ENCODE measurements at places on chromosomes 7 and 10.

DNA sequence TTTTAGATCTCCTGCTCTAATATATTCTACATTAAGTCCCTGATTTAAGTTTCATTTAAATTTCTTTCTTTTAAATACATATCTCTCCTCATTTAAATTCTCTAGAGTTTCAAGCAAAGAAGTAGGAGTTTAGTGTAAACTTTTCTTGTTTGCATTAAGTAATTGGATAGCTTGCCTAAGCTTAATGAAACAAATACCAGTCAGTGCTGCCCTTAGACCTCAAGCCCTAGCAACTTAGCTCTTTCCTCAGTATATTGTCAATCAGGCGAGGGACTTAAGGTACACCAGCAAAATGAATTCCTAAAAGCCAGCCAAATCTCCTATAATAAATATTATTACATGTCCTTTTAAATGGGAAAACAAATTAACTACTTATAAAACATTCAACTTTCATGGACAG, 101.5 kb downstream of the CHCHD3 start:
- no peak for DNase-seq

DNA sequence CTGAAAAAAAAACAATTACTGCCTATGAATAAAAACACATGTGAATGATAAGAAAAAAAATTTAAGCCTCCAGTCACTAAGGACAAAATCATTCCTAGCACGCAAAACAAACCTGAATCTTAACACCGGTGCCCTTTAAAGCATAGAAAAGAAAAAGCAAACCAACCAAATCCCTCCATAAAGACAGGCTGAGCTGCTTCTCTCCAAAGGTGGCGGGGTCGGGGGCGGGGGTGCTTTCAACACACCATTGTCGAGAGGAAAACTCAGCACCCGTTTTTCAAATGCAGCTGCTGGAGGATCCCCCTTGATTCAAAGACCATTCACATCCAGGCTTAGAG, 1.4 kb downstream of the ST8SIA6 start:
- no peak for DNase-seq

GRCh38 chr7:32360127-32360526, 130.1 kb downstream of the LSM5 start:
- DNase-seq: no peak

GRCh38 chr10:88110355-88110754, 246.9 kb downstream of the PTEN start:
- no peak for DNase-seq

DNA sequence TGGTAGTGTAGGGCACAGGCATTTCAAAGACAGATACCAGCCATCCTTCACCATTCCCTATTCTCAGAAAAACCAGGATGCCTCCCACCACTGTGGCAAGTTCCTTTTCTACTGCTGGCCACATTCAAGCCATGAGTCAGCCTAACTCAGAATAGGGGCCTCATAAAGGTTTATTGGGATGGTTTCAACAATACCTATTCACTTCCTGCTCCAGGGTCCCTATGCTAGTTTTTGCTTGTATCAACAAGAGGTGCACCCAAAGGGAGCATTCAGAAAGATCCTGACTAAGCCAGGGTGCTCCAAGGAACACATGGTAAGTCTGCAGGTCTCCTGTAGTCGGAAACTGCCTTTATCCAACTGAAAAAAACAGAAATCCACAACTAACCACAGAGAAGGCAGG, 76.9 kb upstream of the EGR2 start:
- no peak for DNase-seq
